ENCODE measurements at places on chromosomes 6 and 20. TPM values are rescaled to one million over a fixed set of nuclear protein-coding genes. Genes with fewer than 3 reads are reported as not detected.

DNA sequence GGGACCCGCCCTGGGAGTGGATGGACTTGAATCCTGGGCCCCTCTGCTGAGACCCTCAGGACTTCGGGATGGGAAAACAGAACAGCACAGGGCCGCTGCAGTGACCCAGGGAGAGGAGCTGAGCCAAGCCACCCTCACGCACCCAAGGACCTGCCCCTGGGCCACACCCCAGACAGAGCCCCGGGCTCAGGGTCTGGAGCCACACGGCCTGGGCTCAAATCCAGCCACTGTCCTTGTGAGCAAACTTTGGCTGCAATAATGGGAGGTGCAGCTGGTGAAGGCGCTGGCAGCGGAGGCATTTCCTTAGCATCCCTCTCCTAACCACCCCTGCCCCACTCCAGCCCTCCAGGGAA is 207.7 kb downstream of the PREX1 start:
- no peak for DNase-seq

Gene HSPA12B
- not detected for total RNA-seq

Gene ULBP2
- total RNA-seq, result 1.9 TPM

DNA sequence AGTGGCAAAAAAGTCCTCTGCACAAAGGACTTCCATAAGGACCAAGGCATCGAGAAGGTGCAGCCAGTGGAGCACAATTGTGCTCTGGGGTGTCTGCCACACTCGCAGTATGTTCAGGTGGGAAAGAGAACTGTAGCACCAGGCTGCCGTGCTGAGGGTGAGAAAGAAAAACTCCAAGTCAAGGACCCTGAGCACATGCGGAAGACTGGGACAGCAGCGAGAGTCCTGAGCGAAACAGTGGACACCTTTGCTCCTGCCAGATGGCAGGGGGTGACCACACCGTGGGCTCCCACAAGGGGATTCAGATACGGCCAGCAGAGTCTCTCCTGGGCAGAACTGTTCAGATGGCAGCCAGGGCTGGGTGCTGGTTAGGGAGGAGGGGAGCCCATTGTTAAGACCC is 73.6 kb downstream of the POPDC3 start:
- DNase-seq, result no peak

DNA sequence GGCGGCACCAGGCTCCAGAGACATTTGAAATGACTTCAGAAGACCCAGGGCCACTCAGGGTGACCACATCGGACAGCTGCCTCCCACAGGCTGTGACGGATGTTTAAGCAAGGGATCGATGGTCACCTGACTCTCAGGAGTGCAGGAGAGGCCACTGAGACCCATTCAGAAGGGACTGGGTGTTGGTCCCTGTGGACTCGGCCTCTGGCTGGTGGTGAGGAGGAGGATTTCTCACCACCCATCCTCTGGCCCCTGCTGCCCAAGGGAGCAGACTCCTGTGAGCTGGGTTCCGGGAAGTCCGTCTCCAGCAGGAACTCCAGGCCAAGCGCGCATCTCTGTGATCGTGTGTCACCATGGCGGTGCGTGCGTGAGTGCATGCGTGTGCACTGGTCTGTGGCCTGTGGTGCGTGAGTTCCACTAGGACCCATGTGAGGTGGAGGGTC is 25.5 kb downstream of the NPEPL1 start:
- no peak for DNase-seq

DNA sequence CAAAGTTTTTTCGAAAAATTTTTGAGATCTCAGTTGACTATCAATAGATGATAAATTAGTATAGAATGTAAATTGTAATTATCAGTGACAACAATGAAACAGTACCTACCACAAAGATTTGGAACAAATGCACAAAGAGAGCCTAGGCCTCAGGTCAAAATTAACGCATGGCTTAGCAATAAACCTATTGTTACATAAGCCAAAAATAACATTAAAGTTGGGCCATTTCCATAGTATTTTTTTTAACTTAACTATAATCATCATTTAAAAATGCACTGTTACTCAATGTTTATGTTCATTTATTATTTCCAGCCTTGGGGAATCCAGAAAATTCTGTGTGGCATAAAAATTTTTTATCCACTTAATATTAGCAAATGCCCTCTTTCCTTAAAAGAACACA is 117.0 kb downstream of the EPB41L2 start:
- DNase-seq, result no peak

GRCh38 chr20:48791666-48792071 is 36.1 kb downstream of the PREX1 start:
- DNase-seq, result no peak

Measured in G401 (cell line).